ENCODE measurements at places on chromosomes 7 and 10.

DNA sequence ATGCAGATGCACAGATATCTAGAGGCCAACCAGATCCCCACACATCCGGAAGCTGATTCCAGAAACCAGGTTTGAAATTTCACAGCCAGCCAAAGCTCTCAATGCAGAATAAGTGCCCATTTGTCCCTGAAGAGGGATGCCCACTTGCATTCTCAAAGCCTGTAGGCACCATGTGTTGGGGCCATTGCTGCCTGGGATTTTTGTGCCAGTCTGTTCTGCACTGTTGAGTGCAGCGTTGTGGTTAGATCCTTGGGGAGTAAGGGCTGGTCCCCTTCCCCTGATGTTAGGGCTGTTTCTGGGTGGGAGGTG lies 62.4 kb downstream of the EEPD1 start:
- DNase-seq = no peak

- DNase-seq = peak; percentile 17
These were observed at the start of gene NMT2 for GRCh38 chr10:15168291-15168785. TSS of gene NMT2 (minus strand) at chr10:15168693. CDS start at chr10:15168612, 81 bp downstream.

GRCh38 chr7:130351791-130352090 lies 7.1 kb downstream of the CPA5 start:
- DNase-seq = no peak

DNA sequence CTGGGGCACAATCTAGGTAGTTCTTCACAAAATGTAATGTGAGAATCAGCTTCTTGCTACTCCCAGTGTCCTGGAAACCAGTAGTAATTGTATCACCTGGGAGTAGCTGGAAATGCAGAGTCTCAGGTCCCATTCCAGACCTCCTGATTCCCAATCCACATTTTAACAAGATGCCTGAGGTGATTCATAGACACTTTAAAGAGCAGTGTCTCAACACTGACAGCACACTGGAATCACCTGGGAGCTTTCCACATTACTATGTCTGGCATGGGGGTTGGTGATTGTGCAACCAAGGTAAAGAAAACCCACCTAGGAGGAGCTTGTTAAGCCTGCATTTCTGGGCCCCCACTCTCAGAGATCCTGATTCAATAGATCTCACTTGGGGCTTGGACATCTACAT lies 11.1 kb downstream of the DPY19L1 start:
- DNase-seq = no peak

GRCh38 chr7:105980645-105981396 lies 17.8 kb downstream of the CDHR3 start:
- DNase-seq = no peak

- DNase-seq = no peak
These were observed 66.8 kb downstream of the NRP1 start for GRCh38 chr10:33267708-33268107.

DNA sequence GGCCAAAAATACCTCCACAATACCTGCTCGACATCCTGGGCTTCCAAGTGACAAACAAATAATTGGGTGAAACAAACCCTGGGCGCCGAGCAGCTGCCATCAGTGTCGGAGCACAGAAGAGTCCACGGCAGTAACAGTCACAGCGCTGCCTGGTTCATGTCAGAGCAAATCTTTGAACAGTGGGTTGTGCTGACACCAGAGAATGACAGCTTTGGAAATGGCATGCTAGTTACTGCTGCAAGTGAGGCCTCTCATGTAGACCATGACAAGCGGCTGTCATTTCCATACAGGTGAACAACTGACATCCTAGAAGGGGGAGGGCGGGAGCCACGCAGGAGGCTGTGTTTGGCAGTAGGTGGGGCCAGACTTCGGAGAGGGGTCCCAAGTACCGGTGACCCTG lies 420.5 kb upstream of the GALNT17 start:
- no peak for DNase-seq

DNA sequence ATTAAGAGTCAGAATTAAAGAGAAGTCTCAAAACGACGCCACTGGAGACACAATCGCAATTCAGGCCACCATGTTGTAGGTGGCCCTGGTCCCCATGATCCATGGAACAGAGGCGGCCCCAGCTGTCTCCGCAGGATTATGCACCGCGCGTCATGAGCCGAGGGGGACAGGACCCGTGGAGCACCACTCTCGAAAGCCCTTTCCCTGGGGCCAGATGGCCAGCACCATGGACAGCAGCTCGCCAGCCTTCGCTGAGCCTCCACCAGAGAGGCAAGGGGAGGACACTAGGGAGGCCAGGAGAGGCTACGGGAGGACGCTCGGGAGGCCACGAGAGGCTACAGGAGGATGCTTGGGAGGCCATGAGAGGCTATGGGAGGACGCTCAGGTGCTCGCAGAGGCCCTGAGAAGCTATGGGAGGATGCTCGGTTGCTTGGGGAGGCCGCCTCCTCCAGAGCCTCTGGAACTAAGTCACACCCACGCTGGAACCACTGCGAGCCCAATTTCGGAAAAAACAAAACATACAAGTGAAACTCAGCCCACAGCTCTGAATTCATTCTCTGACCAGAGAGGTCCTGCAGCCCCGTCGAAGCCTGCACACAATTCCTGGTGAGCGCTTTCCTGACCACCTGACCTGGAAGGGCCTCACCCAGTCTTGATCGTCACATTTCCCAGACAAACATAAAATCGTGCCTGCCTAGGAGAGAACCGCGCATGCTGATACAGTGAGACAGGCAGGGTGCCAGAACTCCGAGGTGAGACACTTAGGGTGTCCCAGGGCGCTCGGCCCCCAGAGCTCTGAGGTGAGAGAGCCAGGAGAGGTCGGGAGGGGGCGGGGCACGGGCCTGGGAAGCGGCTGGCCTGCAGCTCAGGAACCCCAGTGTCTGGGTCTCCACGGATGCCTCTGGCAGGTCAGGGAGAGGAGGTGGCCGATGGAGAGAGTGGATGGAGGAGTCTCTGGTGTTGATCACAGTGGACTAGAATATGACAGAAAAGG lies 224.4 kb downstream of the PTPRN2 start:
- no peak for DNase-seq

- no peak for DNase-seq
These were observed 585.9 kb downstream of the PTPRN2 start for GRCh38 chr7:158001621-158002320.

- no peak for DNase-seq
These were observed 240.2 kb downstream of the C7orf25 start for GRCh38 chr7:42671627-42672026.

DNA sequence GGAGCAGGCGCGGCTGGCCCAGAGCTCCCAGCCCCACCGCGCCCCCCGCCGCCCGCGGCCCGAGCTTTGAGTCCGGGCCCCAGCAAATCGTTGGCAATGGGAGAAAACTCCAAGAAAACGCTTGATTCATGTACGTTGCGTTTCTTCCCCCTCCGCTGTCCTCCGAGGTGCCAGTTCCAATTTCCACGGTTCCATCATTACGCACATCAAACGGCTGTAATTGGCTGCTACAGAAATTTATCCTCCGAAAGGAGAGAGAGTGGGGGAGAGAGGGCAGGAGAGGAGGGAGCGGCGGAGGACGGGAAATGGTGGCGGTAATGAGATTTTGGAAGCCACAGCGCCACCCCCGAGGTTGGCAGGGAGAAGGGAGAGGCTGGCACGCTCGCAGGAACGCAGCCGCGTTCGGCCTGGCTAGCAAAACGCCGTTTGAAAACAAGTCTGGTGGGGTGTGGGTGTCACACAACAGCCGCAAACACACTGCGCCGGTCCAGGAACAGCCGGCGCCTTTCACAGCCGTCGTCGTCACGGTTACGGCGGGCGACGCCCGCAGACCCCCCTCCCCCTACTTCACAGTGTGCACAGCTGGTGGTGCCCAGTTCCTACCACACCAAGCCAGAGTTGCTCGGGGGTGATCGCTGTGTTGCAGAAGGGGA lies 57.5 kb downstream of the UNCX start:
- DNase-seq = no peak

DNA sequence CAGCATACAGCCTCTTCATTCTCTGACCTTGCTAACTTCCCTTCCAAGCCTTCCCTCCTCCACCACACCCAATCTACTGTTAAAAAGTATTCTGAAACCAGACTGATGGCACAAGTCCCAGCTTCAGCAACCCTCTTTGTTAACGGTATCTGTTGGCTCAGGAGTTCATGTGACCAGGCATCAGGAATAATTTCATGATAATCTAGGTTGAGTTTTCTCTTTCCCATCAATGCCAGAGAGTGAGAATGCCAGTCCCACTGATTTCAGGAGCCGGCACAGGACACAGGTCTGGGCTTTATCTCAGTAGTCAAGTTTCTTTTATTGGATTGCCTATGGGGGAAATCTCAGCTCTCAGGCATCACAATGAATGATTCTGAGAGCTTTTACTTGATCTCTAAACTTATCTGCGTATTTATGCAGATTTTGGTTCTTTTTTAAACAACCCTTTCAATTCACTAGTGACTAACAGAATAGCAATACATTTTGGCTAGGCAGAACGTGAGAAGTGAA lies 231.0 kb upstream of the LYZL1 start:
- no peak for DNase-seq

- no peak for DNase-seq
These were observed 87.2 kb downstream of the PHF14 start for GRCh38 chr7:11060893-11061292.

All from stimulated activated CD4-positive, alpha-beta T cell treated with anti-CD3 and anti-CD28 coated beads, Interleukin-12 subunit alpha, Interleukin-12 subunit beta, amount 100 ng/mL, for 24 hours (primary cell).